ENCODE measurements at places on chromosomes 2 and 18.

DNA sequence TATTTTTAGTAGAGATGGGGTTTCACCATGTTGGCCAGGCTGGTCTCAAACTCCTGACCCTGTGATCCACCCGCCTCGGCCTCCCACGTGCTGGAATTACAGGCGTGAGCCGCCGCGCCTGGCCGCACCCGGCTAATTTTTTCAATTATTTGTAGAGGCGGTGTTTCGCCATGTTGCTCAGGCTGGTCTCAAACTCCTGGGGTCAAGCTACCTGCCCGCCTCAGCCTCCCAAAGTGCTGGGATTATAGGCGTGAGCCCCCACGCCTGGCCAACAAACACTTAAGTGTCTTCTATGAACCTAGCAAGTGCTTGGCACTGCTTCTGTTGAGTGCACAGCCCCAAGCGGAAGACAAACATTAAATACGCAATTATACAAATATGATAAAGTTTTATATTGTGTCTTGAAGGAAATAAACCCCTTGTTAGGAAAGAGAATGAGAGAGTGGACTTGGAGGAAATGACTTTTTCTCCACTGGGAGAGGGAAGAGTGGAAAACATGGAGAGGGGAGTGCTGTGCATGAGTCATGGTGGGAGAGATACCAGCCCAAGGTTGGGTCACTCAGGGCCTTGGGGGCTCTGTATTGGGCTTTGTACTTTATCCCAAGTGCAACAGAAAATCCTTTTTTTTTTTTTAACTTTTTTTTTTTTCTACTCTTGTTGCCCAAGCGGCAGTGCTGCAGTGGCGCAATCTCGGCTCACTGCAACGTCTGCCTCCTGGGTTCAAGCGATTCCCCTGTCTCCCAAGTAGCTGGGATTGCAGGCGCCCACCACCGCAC is 41.4 kb upstream of the ACTR2 start:
- no peak for DNase-seq

DNA sequence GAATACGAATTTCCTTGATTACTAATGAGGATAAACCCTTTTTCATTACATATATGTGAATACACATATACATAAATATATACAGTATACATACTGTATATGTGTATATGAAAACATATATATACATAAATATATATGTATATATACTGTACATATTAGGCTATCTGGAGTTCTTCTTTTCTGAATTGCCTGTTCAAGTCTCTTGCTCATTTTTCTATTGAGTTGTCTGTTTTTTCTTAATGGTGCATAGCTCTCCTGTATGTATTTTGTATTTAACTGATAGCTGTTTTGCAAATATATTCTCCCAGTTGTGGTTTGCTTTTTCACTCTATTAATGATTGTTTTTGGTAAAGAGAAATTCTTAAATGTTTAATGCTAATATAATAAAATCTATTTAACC is 8.9 kb upstream of the GCFC2 start:
- no peak for DNase-seq

- peak; percentile 78 for DNase-seq
Measured at GRCh38 chr2:61144697-61145268, 17.2 kb upstream of the C2orf74 start.

- DNase-seq = no peak
Measured at GRCh38 chr2:68825866-68826265, 45.3 kb downstream of the BMP10 start.

DNA sequence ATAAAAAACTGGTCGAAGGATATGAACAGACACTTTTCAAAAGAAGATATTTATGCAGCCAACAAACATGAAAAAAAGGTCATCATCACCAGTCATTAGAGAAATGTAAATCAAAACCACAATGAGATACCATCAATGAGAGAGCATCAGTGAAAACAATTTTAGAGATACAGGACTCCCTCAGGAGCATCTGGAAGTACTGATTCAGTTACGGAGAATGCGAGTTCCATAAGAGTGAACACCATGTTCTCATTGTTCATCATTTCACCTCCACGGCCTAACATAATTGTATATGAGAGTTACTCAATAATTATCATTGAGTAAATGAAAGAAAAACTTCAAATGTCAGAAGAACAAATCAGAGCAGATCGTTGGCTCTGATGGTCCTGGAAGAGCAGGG is 140.9 kb upstream of the TANK start:
- no peak for DNase-seq

GRCh38 chr18:6132751-6133368 is 237.5 kb upstream of the TMEM200C start:
- DNase-seq = no peak

DNA sequence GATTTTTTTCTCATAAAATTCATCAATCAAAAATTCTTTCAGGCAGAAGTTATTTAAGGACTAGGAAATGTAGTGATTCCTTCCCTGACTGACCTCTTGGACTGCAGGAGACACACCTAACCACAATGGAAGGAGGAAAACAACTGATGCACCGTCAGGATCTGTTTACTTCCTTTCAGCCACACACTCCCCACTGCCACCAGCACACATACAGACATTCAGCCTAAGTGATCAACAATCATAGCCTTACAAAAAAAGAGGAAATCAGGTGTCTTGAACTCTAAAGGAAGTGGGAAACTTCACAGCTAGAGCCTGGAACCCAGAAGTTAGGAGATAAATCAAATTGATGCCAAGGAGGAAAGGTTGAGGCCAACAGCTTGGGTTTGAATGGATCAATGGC is 213.5 kb upstream of the ACVR2A start:
- DNase-seq = no peak

Measured in activated CD8-positive, alpha-beta memory T cell treated with anti-CD3 and anti-CD28 coated beads for 48 hours (primary cell).